Stimulated activated naive CD4-positive, alpha-beta T cell treated with Interleukin-2 at 50 U/mL for 16 hours (primary cell): ENCODE measurements at places on chromosomes 1 and 21.

DNA sequence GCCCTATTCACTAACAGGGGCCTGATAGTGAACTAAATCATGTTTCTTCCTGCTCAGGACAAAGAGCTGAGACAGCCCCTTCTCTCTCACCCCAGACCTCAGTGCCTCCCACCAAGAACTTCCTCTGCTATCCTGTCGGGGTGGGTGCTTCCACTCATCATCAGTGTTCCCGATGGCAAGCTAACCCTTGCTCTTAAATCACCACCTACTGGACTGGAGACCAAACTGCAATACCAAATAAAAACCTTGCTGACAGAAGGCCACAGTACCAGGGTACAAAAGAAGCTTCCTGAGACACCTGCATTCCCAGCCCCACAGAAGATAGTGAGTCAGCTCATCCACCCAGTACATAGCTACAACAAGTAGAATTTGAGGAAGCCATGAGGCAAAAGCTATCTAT is 799.5 kb downstream of the LTN1 start:
- no peak for DNase-seq

- no peak for DNase-seq
Observed at GRCh38 chr1:211174375-211174774, 40.4 kb upstream of the KCNH1 start.

DNA sequence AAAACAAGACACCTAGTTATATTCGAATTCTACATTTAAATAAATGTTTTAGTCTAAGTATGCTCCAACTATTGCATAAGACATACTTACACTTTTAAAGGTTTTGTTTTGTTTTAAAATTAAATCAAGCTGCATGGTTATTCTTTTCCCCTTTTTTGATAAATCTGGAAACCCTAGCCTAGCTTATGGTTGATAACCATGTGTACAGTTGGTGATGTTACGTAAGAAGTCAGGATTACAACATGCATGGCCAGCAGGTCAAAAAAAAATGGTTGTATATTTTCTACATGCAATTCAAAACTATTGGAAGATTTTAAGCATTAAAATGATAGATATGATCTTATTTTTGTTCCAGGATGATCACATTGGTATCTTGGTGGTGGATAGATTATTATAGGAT is 1600.6 kb downstream of the PLA2G4A start:
- no peak for DNase-seq

DNA sequence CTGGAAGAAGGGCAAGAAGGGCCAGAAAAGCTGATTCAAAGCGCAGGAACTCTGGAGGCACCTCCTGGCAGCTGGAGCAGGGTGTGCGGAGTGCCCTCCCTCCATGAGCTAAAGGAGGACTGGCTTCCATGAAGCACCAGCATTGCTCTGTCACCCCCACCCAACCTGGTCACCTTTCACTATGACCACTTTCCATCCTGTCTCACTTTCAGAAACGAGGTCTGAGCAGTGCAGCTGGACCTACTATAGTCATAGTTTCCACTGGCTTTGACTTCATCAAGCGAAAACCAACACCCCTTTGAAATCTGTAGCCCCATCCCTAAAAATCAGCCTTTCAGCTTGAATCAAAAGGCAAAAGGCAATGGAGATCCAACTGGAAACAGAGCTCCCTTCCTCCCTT is 84.8 kb upstream of the CACNA1E start:
- no peak for DNase-seq

DNA sequence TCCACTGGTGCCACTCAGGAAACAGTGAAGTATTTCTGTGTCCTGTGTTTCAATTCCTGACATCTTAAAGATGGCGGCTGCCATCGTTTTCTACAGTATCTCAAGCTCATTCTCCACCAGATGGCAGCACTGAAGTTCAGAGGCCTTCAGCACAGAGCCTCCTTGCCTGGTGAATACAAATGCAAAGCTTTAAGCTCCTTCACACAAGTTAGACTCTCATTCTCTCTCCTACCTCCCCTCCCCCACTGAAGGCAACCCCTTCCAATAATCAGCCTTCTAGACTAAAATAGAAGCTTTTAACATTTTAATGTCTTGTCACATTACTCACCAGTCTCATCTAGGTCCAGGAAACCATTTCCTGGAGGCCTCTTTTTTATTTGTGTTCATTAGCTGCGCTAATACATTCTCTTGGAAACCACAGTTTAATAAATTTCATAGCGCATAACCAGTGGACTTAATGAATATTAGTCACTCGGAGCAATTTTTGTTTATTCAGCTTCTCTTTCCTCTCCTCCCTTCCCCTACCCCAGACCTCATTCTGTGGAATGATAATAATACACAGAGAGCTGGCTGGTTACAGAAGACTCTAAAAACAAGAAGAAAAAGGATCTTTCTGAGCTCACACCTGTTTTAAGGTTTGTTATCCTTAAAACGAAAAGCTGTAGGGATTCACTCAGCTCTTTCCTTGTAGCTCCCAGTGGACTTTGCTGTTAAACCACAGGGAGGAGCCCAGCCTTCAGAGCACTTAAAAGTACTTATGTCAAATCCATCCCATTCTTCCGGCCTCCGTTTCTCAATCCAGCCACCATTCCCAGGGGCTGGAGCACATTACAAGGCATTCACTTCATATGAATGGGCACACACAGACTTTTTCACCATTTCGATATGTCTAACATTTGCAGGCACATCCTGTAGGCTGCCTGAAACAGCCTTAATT is 384.9 kb downstream of the HLX start:
- DNase-seq: peak; percentile 8

DNA sequence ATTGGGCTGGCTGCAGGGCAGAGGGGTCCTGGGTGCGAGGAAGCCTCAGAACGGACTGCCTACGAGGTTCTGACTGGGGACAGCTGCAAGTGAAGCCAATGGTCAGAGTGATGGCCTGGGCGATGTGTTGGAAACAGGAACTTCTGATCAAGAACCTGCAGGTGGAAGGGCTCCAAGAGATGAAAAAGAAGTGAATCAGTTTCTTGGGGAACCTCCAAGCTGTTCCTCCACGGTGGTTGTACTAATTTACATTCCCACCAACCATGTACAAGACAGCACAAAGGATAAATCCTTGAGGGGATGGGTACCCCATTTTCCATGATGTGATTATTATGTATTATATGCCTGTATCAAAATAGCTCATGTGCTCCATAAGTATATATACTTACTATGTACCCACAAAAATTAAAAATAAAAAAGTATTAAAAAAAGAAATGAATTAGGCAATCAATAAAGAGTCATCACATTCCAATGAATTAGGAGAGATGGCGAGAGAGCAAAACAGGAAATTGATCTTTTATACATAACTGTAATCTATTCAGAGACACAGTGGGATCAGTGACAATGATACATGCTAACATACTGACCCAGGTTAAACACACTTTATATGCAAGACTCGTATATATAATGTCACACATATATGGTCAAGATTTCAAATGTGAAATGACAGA is 58.1 kb downstream of the PTPN14 start:
- DNase-seq: no peak

DNA sequence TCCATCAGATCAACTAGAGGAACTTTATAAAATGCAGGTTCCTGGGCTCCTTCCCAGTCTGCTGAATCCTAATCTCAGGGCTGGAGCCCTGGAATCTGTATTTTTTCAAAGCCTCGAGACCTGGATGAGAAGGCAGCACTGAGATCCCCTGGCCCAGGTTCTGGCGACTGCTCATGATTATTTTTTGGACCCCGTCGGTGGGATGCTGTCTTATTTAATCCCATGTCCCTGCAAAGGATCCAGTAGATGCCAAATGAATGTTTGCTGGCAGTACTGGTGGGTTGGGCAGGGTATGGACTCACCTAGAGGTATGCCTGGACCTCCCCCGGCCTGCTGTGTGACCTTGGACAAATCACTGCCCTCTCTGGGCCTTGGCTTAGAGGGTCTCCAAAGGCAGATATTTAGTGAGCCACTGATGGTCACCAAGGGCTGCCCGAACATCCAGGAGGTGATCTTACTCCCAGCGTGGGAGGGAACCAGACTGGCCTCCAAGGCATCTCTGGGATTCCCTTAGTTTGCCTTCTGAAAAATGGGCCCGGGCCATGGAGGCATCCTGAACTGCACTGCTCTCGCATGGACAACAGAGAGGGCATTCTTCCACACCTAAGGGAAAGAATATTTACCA is 91.6 kb upstream of the RUNX3 start:
- no peak for DNase-seq

DNA sequence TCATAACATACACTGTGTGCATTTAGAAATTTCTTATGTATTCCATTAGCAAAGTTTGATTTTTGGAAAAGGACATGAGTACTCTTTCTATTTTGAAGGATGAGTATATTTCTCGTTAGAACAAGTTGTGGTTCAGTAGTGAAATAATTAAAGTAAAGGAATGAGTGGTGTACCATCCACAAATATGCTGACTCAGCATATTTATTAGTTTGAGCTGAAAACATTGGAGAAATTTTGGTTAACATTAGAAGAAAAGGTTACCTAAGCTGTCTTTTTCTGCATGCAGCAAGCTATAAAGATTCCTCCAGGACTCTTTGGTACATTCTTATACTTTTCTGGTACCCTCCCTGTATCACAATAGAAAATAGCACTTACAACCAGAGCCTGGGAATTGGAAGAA is 5.7 kb upstream of the OR2L5 start:
- DNase-seq: no peak
